Hematopoietic multipotent progenitor cell treated with erythropoietin and hydrocortisone succinate and interleukin-3 and kit ligand, for 4 days (in vitro differentiated cells): ENCODE measurements at places on chromosomes 2 and 18.

DNA sequence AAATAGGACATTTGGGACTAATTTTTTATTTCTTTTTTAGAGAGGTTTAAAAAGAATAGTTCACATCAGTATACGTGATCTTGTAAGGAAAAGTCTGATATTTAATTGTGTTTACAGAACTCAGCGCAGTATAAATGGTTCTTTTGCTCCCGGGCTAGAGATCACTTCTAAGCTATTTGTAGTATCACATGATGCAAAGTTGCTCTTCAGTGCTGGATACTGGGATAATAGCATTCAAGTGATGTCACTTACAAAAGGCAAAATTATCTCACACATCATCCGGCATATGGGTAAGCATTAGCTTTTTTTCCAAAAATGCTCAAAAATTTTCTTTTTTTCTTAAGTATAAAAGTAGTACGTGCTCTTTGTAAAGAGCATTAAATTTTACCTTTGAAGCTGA, 37.4 kb upstream of the CYP20A1 start:
- no peak for DNase-seq

DNA sequence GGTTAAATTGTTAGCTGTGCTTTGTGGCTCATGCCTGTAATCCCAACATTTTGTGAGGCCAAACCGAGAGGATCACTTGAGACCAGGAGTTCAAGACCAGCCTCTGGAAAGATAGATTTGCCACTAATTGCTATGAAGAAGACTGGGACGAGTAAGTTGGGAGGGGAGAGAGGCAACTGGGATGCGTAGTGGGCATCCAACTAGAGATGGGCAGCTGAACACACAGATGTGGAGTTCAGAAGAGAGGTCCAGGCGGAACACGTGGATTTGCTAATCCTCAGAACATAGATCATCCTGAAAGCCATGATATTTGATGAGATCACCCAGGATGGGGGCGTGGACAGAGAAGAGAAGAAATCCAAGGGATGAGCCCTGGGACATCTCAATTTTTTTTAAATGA, 48.7 kb downstream of the CYP26B1 start:
- DNase-seq: no peak

GRCh38 chr2:31131871-31132270, 6.4 kb downstream of the GALNT14 start:
- no peak for DNase-seq

GRCh38 chr2:55482186-55482884, 37.2 kb upstream of the CFAP36 start:
- no peak for DNase-seq

DNA sequence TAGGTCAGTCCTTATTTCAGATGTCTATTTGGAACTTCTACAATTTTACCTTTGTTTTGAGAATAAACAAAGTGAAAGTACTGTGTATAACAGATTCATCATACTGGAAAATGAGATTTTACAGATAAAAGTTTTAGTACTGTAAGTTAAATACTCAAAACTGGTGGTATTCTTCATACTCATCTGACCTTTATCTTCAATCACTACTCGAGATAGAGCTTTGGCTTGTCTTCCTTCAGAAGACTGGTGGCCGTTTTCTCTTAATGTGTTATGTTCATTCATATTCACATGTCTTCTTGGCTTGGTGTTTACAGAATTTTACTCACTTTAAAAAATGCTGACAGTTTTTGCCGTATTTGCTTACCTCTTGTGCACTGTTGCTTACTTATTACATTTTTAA, 2.1 kb downstream of the SPOPL start:
- peak; percentile 48 for DNase-seq

GRCh38 chr2:60453301-60453700, 100.2 kb downstream of the BCL11A start:
- no peak for DNase-seq

- no peak for DNase-seq
Measured at GRCh38 chr2:29477186-29477585, 362.0 kb downstream of the CLIP4 start.

DNA sequence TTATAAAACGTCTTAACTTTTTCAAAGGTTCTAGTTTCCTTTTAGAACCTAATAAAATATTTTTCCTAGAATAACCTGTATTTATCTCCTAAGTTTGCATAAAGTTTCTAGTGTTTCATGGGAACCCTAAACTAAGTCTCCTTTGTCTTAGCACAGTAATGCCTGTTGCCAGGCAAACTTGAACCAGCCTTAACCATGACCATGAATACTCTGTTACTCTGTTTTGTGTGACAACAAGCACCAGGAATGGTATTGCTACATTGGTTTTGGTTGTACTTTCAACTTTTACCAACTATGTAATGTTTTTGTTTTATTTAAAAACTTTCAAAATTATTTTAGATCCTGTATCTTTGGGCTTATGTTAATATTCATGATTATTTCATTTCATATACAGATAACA, 137.6 kb downstream of the CERS6 start:
- DNase-seq: no peak

GRCh38 chr2:74944987-74945787, 13.3 kb upstream of the POLE4 start:
- no peak for DNase-seq

- no peak for DNase-seq
Measured at GRCh38 chr2:7701791-7702190, 784.6 kb downstream of the RNF144A start.
